ENCODE measurements at places on chromosomes 1 and 21. TPM values are rescaled to one million over a fixed set of nuclear protein-coding genes. Genes with fewer than 3 reads are reported as not detected.

DNA sequence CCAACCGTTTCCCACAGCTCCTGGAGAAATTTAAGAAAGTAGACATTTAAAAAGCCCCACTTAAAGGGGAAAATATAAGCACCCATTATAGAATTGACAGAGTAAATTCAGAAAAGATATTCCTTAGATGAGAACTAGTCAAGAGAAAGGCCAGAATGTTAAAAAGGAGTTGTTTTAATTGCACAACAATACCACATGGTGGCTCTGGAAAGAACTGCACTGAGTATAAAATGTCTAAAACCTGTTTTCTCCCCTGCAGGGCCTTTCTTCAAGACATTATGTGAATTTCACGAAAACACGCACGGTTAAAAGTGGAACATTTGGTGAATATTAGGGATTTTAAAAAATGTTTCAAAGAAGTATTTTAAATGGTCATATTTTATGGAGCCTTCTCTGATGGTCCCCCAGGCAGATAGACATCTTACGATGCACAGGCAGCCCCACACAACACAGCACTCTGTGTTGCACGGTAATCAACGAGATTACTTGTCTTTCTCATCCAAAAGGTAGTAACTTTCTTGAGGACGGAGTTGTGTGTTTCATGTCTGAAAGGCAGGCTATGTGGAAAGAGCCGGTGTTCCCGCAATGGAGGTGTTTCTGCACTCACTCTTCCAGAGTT is 101.9 kb downstream of the PRRX1 start:
- no peaks in the 10 kb centered on the region for H3K27me3 ChIP-seq
- no peak for DNase-seq
- no peak overlapping the region for H3K27ac ChIP-seq
- no peaks in the 10 kb centered on the region for H3K4me1 ChIP-seq
- no peaks in the 10 kb centered on the region for H3K36me3 ChIP-seq

DNA sequence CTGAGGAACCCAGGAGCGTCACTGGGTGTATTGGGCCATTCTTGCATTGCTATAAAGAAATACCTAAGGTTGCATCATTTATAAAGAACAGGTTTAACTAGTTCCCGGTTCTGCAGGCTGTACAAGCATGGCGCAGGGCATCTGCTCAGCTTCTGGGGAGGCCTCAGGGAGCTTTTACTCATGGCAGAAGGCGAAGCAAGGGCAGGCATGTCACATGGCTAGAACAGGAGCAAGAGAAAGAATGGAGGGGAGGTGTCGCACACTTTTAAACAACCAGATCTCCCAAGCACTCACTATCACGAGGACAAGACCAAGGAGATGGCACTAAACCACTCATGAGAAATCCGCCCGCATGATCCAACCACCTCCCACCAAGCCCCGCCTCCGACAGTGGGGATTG is 65.2 kb downstream of the PSMG1 start:
- DNase-seq, result no peak
- H3K36me3 ChIP-seq, result no peaks in the 10 kb centered on the region
- peaks cover 5% of the 10 kb centered on the region for H3K4me1 ChIP-seq
- no peak overlapping the region for H3K27ac ChIP-seq

- H3K27me3 ChIP-seq, result no peaks in the 10 kb centered on the region
- H3K36me3 ChIP-seq, result no peaks in the 10 kb centered on the region
- H3K4me1 ChIP-seq, result no peaks in the 10 kb centered on the region
- no peak overlapping the region for H3K4me3 ChIP-seq
- H3K27ac ChIP-seq, result no peak overlapping the region
Observed at GRCh38 chr1:55012661-55013060, 13.9 kb downstream of the BSND start.

DNA sequence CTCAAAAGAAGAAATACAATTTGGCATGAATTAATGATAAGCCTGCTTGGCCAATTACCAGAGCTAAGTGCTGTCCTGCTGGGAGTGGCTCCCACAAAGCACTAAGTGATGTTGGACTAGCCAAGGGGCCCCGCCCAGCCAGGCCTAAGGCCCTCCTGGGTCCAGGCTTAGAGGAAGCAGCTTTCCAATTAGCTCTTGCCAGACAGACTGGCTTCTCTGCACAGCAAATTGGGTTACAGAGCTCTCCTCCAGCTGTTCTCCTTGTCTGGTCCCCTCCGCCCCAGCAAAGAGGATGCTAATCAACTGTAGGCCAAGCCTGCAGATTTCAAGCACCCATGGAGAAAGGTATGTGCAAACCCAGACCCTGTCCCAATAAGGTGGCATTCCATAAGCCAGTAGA is 151.9 kb downstream of the DMRTA2 start:
- H3K4me1 ChIP-seq, result no peaks in the 10 kb centered on the region
- H3K27me3 ChIP-seq, result no peaks in the 10 kb centered on the region
- no peak overlapping the region for H3K27ac ChIP-seq
- no peaks in the 10 kb centered on the region for H3K36me3 ChIP-seq

ACTN2 gene
- 2.8 TPM for total RNA-seq

DNA sequence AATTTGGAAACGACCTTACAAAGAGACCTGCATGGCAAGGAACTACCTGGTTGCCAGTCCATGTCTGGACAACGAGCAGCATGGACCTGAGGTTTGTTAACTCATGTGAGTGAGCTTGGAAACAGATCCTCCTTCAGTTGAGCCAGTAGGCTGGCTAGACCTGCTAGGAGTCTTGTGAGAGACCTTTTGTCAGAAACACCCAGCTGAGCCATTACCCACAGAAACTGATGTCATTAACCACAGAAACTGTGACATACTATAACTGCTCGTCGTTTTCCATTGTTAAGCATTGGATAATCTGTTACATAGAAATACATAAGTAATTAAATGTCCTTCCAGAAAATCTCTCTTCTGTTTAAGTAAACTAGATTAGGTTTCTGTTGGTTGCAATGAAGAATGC is 211.1 kb upstream of the C21orf91 start:
- no peaks in the 10 kb centered on the region for H3K27me3 ChIP-seq
- no peaks in the 10 kb centered on the region for H3K4me1 ChIP-seq
- H3K36me3 ChIP-seq, result no peaks in the 10 kb centered on the region
- no peak overlapping the region for H3K27ac ChIP-seq
- H3K4me3 ChIP-seq, result no peak overlapping the region

DNA sequence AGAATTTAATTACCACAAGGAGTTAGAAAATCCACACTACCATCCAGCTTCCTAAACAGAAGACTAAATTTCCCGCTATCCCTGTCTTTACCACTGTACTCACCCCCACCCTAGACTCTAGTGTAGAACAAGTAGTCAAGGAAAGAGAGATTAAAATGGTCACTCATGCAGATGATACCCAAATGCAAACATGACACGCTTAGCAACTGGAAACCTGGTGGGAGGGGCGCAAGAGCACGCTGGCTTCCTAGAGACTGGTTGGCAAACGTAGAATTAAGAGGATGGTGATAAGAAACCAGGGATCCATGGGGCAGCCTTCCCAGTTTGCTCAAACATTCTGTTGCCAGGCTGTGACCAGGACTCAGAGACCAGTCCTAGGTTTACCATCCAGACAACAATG is 9.9 kb upstream of the LDLRAD1 start:
- peaks cover 27% of the 10 kb centered on the region for H3K36me3 ChIP-seq
- no peaks in the 10 kb centered on the region for H3K27me3 ChIP-seq

DNA sequence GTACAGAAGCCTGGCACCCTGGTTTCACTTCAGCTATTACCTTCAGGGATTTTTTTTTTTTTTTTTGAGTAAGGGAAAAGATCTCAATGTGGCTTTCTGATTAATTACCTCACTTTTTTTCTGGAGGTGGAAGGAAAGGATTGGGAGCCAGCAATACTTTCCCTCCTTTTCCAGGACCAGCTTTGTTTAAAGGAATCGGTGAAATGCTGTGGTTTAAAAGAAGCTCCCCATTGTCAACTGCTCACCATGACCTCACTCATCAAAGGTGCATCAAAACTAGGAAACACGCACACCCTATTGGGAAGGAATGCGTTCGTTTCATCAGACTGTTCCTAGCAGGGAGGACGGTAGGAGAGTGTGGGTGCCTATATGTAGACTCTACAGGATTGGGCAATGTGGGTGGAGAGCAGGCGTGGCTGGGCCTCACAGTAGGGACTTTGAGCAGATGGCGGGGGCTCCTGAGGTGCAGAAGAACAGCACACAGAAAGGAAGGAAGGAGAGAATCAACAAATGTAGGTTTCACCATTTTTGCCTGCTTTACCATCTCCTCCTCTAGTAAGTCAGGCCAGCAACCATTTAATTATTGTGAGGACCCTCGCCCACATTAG is 13.0 kb downstream of the PHGDH start:
- H3K4me1 ChIP-seq, result no peaks in the 10 kb centered on the region
- DNase-seq, result no peak
- no peaks in the 10 kb centered on the region for H3K36me3 ChIP-seq
- H3K4me3 ChIP-seq, result no peak overlapping the region

- H3K27me3 ChIP-seq, result no peaks in the 10 kb centered on the region
- H3K4me3 ChIP-seq, result no peak overlapping the region
- H3K4me1 ChIP-seq, result no peaks in the 10 kb centered on the region
- no peak for DNase-seq
- H3K36me3 ChIP-seq, result peaks cover 48% of the 10 kb centered on the region
Observed at GRCh38 chr1:145942871-145943270, 14.9 kb downstream of the LIX1L start.

- no peak overlapping the region for H3K27ac ChIP-seq
- no peak for DNase-seq
- H3K36me3 ChIP-seq, result no peaks in the 10 kb centered on the region
- H3K4me1 ChIP-seq, result no peaks in the 10 kb centered on the region
Observed at GRCh38 chr1:58397187-58397820, 149.2 kb downstream of the OMA1 start.

MARK1 gene
- total RNA-seq, result 2.3 TPM

- H3K4me1 ChIP-seq, result no peaks in the 10 kb centered on the region
- H3K27ac ChIP-seq, result no peak overlapping the region
- H3K4me3 ChIP-seq, result no peak overlapping the region
- no peaks in the 10 kb centered on the region for H3K36me3 ChIP-seq
- no peaks in the 10 kb centered on the region for H3K27me3 ChIP-seq
Observed at GRCh38 chr1:51558375-51558924, 39.4 kb upstream of the EPS15 start.

- H3K4me1 ChIP-seq, result peaks cover 4% of the 10 kb centered on the region
- no peaks in the 10 kb centered on the region for H3K27me3 ChIP-seq
- no peaks in the 10 kb centered on the region for H3K36me3 ChIP-seq
- peak within 1 kb of the TSS; percentile 70 for H3K4me3 ChIP-seq
Observed at GRCh38 chr1:72282271-72283021, at the start of gene NEGR1. TSS of gene NEGR1 (minus strand) at chr1:72282539.

- H3K27me3 ChIP-seq, result no peaks in the 10 kb centered on the region
- H3K27ac ChIP-seq, result no peak overlapping the region
- DNase-seq, result no peak
- peaks cover 50% of the 10 kb centered on the region for H3K36me3 ChIP-seq
- H3K4me1 ChIP-seq, result peaks cover 9% of the 10 kb centered on the region
Observed at GRCh38 chr1:45647248-45648021, 23.6 kb upstream of the CCDC17 start.

GRCh38 chr1:169426174-169426705 is 1.0 kb downstream of the CCDC181 start:
- no peak overlapping the region for H3K27ac ChIP-seq
- no peaks in the 10 kb centered on the region for H3K4me1 ChIP-seq
- peaks cover 5% of the 10 kb centered on the region for H3K27me3 ChIP-seq
- no peak overlapping the region for H3K4me3 ChIP-seq
- no peaks in the 10 kb centered on the region for H3K36me3 ChIP-seq

- no peak overlapping the region for H3K27ac ChIP-seq
- H3K4me3 ChIP-seq, result no peak overlapping the region
- H3K27me3 ChIP-seq, result no peaks in the 10 kb centered on the region
- H3K4me1 ChIP-seq, result peaks cover 21% of the 10 kb centered on the region
Observed at GRCh38 chr1:40081871-40082270, 15.2 kb downstream of the PPT1 start.

- DNase-seq, result no peak
- no peak overlapping the region for H3K4me3 ChIP-seq
- H3K27ac ChIP-seq, result no peak overlapping the region
- H3K4me1 ChIP-seq, result no peaks in the 10 kb centered on the region
- no peaks in the 10 kb centered on the region for H3K27me3 ChIP-seq
- H3K36me3 ChIP-seq, result no peaks in the 10 kb centered on the region
Observed at GRCh38 chr1:121483234-121483633, 298.5 kb downstream of the SRGAP2C start.

- no peaks in the 10 kb centered on the region for H3K27me3 ChIP-seq
- no peak for DNase-seq
- no peaks in the 10 kb centered on the region for H3K36me3 ChIP-seq
- H3K4me1 ChIP-seq, result no peaks in the 10 kb centered on the region
- H3K27ac ChIP-seq, result no peak overlapping the region
Observed at GRCh38 chr1:147389532-147390184, 147.2 kb downstream of the CHD1L start.

DNA sequence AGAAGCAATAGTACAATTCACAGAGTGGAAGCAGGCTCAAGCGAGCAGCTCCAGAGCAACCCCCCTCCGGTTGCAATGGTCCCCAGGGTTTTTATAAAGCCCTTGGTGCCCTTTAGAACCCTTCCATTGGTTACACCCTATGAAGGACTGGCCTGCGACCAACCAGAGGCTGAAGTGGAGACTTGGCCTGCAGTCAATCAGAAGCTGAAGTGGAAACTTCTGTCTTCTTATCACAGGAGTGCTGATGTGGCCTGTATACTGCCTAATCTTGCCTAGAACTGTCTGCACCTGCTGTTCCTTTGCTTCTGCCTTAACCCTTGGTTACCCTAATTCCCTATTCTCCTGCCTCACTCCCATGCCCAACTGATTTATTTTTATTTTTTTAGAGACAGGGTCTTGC is 15.4 kb upstream of the FRRS1 start:
- H3K4me3 ChIP-seq, result no peak overlapping the region
- H3K27me3 ChIP-seq, result no peaks in the 10 kb centered on the region
- DNase-seq, result no peak

DNA sequence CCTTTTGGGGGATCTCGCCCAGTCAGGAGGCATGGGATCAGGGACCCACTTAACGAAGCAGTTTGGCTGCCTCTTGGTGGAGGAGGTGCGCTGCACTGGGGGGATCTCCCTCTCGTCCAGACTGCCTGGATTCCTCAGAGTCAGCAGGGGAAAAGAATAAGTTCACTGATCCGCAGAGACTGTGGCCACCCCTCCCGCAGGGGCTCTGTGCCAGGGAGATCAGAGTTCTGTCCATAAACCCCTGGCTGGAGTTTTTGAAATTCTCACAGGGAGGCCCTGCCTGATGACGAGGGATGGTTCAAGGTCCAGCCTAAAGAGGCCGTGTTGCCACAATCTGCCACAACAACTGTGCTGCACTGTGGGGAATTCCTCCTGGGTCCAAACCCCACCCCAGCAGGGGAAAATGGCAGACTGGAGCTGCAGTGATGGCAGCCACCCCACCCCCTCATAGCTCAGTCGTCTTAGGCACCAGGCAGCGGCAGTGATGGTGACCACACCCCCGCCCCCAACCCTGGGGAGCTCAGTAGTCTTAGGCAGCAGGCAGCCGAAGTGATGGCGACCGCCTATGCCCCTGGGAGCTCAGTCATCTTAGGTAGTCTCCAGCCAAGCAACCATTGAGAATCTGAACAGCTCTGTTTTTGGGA is 273.8 kb upstream of the USP25 start:
- H3K36me3 ChIP-seq, result no peaks in the 10 kb centered on the region
- no peaks in the 10 kb centered on the region for H3K4me1 ChIP-seq
- no peak for DNase-seq
- H3K27ac ChIP-seq, result no peak overlapping the region

- peak; percentile 90 for DNase-seq
- no peaks in the 10 kb centered on the region for H3K36me3 ChIP-seq
- no peak overlapping the region for H3K4me3 ChIP-seq
Observed at GRCh38 chr1:7646981-7647901, 123.9 kb upstream of the VAMP3 start.

GRCh38 chr1:78101051-78101450 is 55.3 kb downstream of the GIPC2 start:
- peaks cover 5% of the 10 kb centered on the region for H3K4me1 ChIP-seq
- H3K27me3 ChIP-seq, result no peaks in the 10 kb centered on the region
- DNase-seq, result no peak
- no peak overlapping the region for H3K4me3 ChIP-seq
- no peaks in the 10 kb centered on the region for H3K36me3 ChIP-seq

Data from upper lobe of right lung (tissue), 1 donor.